ENCODE measurements at places on chromosomes 7 and 10. TPM values are rescaled to one million over a fixed set of nuclear protein-coding genes. Genes with fewer than 3 reads are reported as not detected.

RAPGEF5 gene
- total RNA-seq: 78.4 TPM

GPR22 gene
- not detected for total RNA-seq

LBX1 gene
- total RNA-seq: not detected

TMEM72 gene
- 0.20 TPM for total RNA-seq

PRKG1 gene
- 15.0 TPM for total RNA-seq

MEIG1 gene
- total RNA-seq: not detected

ACTR3C gene
- total RNA-seq: 0.90 TPM

CASTOR2 gene
- 17.7 TPM for total RNA-seq

HHEX gene
- 8.4 TPM for total RNA-seq

HABP2 gene
- total RNA-seq: not detected

TMEM26 gene
- not detected for total RNA-seq

HOXA1 gene
- total RNA-seq: 0.63 TPM

CFAP70 gene
- total RNA-seq: 8.6 TPM

OR2A42 gene
- total RNA-seq: not detected

TRPV5 gene
- not detected for total RNA-seq

JAKMIP3 gene
- total RNA-seq: 0.98 TPM

SPDYE2B gene
- not detected for total RNA-seq

UBE2H gene
- 69.6 TPM for total RNA-seq

BNIP3 gene
- total RNA-seq: 125 TPM

SORCS3 gene
- total RNA-seq: 3.9 TPM

ZNF212 gene
- total RNA-seq: 12.6 TPM
